Purkinje cell (primary cell): ENCODE measurements at places on chromosomes 4 and X. TPM values are rescaled to one million over a fixed set of nuclear protein-coding genes. Genes with fewer than 3 reads are reported as not detected.

ADH7 gene
- not detected in 2 replicates for polyA plus RNA-seq

ODAM gene
- polyA plus RNA-seq = not detected in 2 replicates

PRICKLE3 gene
- polyA plus RNA-seq = not detected in 2 replicates

IQCM gene
- not detected in 2 replicates for polyA plus RNA-seq

PCDH18 gene
- 0.08 TPM in 1 of 2 replicates, not detected in the other for polyA plus RNA-seq

TMEM35A gene
- 40.4 and 57.0 TPM in 2 replicates for polyA plus RNA-seq

CXorf49 gene
- not detected in 2 replicates for polyA plus RNA-seq

HEPH gene
- polyA plus RNA-seq = 18.2 and 20.6 TPM in 2 replicates

HPGDS gene
- 2.2 TPM in 1 of 2 replicates, not detected in the other for polyA plus RNA-seq

SLITRK4 gene
- 0.36 and 12.7 TPM in 2 replicates for polyA plus RNA-seq

RFC1 gene
- polyA plus RNA-seq = 44.0 and 62.8 TPM in 2 replicates

ARMCX1 gene
- polyA plus RNA-seq = 39.2 and 45.7 TPM in 2 replicates

RHOH gene
- not detected in 2 replicates for polyA plus RNA-seq

GPC3 gene
- polyA plus RNA-seq = 3.6 and 4.9 TPM in 2 replicates

STK32B gene
- 0.45 and 1.1 TPM in 2 replicates for polyA plus RNA-seq

FRAS1 gene
- 2.6 and 8.4 TPM in 2 replicates for polyA plus RNA-seq

ARHGAP4 gene
- not detected in 2 replicates for polyA plus RNA-seq
